ENCODE measurements at places on chromosomes 5 and 9.

GRCh38 chr5:58273711-58274110, 186.2 kb downstream of the PLK2 start:
- DNase-seq = no peak

- no peak for DNase-seq
These were observed 39.9 kb downstream of the GDNF start for GRCh38 chr5:37799865-37800421.

- DNase-seq = no peak
These were observed 284.7 kb upstream of the MAP3K1 start for GRCh38 chr5:56530626-56531138.

DNA sequence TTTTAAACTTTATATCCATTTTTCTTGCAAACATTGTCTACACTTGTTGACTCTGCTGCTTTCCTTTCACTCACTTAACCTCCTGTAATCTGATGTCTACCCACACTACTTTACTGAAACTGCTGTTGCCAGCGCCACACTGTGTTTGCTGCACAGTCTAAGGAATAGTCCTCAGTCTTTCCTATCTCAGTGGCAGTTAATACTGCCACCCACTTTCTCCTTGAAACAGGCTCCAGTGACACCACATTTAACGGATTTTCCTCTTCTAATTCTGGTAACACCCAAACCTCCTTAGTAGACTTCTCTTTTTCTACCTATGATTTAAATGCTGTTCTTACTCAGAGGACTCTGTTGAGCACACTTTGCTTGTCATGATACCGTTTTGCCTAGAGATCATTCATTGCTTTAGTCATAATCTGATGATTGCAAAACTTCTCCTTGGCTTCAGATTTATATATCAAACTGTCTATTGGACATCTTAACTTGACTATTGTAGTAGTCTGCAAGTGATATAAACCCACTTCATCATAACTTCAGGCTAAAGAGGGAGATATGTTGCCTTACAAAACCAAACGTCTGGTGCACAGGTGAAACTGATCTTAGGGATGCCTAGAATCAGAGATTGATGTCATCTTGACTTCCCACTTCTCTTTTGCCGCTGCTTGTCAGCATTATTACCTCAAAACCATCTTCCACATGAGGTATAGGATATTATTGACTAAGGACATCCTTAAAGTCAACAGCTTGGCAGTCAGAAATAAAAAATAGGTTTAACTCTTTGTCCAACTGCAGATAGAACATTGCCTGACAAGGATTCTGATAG, 94.1 kb downstream of the CDC42SE2 start:
- DNase-seq = peak; percentile 54

DNA sequence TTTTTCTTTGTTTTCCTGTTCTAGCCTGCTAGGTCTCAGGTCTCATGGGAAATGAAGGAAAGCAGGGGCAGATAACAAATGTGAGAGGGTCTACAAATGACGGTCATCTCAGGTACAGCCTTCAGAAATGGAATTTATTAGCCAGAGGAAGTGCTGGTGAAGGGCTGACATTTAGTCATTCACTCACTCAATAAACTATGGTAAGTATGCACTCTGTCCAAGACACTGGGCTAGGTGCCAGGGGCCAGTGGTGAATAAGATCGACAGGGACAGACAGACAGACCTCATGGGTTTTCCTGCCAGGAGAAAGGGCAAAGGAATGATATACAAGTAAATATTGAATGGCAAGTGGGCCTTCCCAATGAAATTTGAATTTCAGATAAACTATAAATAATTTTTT, 6.3 kb downstream of the PDE6A start:
- no peak for DNase-seq

DNA sequence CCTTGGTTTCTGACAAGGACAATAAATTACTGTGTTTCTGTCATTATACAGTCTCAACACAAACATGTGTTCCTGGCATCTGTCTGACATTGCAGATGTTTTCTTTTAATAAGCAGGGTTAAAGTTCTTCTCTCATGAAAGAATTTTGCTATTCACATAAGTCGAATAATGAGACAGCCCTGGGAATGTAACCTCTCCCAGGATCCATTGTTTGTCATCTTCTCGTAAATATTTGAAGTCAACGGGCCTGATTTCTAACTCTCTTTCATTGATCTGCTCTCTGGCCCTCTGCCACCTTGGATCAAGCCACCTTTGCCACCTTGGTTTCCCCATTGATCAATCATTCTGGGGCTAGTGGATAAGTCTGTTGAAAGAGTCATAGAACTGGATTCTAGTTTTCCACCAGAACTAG, 12.9 kb upstream of the CAST start:
- no peak for DNase-seq

DNA sequence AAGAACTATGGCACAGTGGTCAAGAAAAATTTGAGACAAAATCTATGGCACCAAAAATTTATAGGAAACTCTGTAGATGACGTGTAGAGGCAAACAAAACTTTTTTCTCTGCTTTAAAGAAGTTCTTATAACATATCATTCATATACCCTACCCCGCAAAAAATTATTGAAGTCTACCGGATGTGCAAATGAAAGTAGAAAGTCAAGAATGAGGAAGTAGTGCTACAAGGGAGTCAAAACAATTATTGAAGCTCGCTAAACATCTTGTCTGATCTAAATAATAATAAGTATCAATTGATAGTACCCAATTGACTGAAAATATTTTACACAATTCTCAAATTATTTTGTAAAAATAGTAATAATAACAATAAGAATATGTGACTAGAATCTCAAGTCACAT, 398.5 kb downstream of the TAF11L14 start:
- DNase-seq = no peak

- DNase-seq = no peak
These were observed 214.7 kb downstream of the ICE1 start for GRCh38 chr5:5637173-5637572.

GRCh38 chr5:1262381-1262780, 32.5 kb downstream of the TERT start:
- no peak for DNase-seq

GRCh38 chr5:22470408-22470807, 382.7 kb downstream of the CDH12 start:
- DNase-seq = no peak

DNA sequence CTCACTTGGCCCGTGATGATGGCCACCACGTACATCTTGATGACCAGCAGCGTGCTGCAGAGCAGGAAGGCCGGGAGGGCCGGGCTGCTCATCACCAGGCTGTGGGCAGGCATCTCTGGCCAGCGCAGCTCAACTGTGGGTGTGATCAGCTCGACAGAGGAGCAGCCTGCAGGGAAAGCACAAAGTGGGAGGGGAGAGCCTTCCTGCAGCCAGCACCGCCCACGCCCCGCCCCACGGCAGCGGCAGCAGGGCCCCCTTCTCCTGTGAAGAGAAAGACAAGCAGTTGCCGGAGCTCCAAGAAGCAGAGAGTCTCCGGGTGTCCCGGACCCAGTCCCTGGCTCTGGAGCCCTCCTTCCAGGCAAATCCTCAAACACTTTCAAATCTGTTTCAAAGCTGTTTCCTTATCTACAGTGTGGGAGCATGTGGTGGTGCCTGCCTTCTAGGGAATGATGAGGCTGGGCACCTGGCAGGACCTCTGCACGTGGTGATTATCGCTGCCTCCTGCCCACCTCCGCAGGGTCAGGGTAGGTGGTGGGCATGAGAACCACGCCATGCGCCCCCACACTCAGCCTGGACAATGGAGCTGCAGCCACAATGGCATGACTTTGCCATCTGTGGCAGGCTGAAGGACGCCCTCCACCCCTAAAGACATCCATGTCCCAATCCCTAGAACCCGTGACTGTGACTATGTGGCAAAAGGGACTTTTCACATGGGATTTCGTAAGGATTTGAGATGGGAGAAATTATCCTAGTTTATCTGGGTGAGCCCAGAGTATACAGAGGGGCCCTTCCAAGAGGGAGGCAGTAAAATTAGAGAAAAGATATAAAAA, at the start of gene PTGES:
Gene PTGES, minus strand, starts transcription at position 143 of the 830 bp plus-strand sequence. Its CDS starts 30 bp downstream, at position 113.
- peak; percentile 65 for DNase-seq

DNA sequence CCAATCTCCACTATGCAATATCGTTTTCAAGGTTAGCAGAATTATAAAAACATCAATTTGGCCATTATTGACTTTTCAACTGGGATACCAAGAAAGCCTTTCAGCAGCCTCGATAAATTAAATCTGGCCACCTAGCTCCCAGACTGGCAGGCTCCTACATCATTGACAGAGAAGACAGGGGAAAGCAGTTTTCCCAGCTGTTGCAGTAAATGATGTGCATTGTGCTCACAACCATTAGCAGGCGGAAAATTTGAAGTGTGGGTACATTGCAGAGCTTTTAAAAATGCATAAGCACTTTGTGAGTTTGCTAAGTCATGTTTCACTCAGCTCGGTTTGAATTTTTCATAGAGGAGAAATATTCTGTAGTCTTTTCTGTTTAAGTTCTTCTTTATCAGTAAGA, 297.9 kb downstream of the KCTD16 start:
- DNase-seq = no peak

DNA sequence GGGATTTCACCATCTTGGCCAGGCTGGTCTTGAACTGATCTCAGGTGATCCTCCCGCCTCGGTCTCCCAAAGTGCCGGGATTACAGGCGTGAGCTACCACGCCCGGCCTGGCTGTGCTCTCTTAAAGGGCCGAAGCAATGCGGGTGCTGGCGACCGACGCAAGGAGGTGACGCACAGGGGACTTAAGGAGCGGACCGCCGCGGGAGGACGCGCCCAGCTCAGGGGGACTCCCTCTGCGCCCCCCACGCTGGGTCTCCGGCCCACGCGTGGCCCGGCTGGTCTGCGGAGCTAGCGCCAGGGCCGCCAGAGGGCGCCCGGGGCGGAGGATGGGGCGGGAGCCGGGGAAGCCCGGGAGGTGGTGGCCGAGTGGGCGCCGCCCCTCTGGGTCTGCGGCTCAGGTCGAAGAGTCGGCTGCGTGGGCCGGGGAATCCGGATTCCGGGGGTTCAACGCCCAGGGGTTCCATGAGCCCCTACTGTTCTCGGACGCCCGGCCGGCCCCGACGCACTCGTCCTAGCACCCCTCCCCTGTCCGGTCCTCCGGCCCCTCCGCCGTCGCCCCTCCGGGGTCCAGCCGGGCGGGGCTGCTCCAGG, 502 bp upstream of the CERCAM start:
- DNase-seq = peak; percentile 62

- DNase-seq = no peak
These were observed 33.7 kb downstream of the FGF18 start for GRCh38 chr5:171453056-171453725.

GRCh38 chr9:5205071-5205470, 19.6 kb upstream of the INSL6 start:
- no peak for DNase-seq

DNA sequence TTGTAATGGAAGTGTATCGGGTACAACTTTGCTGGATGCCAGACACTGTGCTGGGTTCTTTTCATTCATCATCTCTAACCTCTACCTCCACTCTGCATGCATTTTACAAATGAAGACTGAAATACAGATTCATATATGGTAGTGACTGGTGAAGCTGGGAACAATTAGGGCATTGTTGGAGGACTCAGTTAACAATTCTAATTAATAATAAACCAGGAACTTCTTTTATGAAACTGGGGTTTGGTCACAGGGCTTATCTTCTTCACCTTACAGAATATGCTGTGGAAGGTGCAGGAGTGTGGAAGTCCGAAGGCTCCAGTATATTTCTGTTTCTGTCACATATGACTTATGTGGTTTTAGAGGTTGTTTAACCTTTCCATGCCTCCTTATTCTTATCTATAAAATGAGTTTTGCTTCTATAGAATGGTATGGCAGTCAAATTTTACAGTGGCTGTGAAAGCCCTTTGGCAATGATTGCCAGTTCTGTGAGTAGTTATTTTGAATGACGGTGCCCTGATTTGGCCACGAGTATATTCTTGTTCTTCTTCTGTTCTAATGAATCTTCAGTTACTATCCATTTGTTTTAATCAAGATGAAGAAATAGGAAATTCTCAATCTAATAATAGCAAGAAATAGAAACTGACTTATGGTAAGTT, 284.7 kb downstream of the GABRB2 start:
- no peak for DNase-seq

- no peak for DNase-seq
These were observed 84.6 kb downstream of the CEMIP2 start for GRCh38 chr9:71683598-71684235.

DNA sequence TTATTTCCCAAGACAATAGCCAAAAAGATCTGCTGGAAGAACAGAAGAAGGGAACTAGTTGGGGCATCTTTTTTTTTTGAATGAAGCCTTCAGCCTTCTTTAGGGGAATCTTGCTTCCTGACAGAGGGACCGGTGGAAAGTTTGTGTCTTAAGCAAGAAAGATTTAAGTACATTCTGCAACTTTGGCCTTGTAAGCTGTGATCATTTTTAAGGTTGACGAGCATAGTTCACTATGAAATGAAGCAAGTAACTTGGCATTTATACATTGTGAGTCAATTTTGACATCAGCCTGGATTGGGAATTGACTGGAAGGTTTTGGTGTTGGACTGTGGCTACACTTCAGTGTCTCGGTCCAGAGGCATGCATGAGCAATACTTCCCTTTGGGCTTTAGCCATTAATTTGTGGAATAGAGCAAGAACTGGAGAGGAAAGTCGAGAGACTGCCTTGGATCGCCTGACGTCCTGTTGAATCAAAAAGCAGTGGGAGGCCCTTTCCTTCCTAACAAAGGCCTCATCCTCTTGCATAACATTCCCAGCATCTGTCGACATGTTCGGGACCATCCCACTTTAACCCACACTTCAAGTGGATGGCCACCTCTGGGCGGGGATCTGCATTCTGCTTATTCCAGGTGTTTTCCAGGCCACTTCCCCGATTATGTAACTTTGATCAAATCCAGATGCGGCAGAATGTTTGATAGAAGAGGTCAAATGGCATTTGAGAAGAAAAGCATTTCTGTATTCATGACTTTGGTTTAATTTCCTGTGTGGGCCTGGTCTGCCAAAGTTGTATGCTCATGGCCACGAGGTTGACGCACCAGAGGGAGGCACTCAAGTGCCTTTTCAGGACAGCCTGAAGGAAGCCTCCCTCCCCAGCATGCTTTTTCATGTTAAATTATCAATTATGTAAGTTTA, 12.5 kb downstream of the ABL1 start:
- DNase-seq = no peak

DNA sequence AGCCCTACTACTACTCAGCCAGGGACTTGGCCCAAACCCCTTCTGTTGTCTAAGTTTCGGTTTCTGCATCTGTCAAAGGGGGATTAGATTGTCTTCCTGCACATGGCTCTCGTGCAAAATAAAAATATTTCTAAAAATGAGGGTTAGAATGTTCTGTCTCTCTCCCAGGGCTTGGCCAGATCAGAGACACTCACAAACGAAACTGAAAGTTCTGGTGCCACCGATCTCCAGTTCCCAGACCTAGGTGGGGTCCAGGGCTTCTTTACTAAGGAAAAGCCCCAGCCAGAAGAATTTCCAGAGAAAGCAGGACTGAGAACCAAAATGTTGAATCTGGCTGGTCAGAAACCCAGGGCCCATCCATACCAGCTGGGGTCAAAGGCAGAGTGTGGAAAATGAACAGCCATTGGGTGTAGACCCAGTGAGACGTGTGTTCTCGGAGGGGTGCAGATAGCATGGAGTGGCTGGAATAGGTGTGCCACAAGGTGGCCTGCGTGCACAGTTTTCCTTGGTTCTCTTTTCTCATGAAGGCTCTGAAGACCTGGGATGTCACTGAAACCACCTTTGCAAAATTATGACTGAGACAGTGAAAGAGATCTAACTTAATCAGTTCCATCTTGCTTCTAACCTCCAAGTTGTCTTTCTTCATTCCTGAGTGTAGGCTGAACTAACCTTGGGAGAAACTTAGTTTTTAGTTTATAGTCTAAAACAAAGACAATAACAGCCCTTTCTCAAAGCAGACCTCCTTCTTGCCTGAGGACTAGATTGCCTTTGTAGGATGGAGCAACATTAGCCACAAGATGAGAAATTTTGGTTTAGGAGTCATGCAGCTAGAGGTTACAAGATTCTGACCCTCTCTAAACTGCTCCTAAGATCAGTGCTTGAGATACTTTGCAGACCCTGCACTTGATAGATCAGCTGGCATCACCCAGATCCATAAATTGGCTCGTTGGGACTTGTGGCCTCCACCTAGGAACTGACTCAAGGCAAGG, 2.3 kb upstream of the SLC23A1 start:
- no peak for DNase-seq
